NCI-H345 (cell line): ENCODE measurements at places on chromosomes 12 and 14.
A peak's percentile ranks its signal among the peaks of the same experiment; 100 is the strongest.

- DNase-seq: no peak
Observed at GRCh38 chr14:72457641-72458040, 436.3 kb downstream of the DPF3 start.

GRCh38 chr14:39302124-39302810, 68.6 kb downstream of the MIA2 start:
- no peak for DNase-seq

DNA sequence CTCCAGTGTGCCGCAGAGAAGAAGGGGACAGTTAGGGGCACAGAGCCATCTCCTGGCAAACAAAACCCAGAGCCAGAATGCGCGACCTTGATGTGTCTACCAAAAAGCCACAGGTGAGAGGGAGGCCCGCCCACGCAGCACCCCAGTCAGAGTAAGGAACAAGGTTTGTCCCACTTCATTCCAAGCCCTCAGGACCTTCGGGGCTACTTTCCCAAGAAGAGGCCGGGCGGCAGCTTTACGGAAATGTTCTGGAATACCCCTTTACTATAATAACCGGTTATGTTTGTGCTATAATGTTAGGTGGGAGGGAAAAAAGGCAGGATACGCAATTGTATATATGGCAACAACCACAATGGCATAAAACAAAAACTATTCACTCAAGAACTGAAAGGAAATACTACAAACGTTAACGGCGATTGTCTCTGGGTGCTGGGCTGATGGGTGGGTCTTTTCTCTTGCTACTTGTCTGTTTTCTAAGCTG, 12.3 kb downstream of the CCDC88C start:
- no peak for DNase-seq

GRCh38 chr12:39626033-39626814, 6.6 kb upstream of the ABCD2 start:
- DNase-seq: no peak

DNA sequence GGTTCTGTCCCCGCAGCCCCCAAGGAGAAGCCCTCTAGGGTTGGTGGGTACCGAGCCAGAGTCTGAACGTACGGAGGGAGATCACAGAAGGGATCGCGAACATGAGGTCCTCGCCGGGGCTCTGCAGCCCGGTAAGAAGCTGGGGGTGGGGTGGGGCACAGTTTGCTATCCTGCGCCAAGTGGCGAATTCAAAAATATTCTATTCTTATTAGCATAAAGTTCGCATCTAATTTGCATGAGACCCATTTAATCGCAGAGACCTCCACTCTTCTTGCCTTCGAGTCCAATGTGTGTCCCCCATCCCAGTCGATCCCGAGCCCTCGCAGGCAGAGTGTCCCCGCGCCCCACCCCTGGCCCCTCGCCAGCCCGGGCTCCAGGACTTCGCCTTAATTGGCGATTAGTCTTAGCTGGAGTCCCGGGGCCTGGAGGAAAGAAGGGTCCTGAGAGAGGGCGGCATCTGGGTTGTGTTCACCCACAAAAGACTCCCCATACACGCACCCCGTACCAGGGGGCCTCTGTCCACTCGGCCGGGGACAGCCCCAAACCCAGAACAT, 604 bp upstream of the ARHGEF25 start:
- no peak for DNase-seq

DNA sequence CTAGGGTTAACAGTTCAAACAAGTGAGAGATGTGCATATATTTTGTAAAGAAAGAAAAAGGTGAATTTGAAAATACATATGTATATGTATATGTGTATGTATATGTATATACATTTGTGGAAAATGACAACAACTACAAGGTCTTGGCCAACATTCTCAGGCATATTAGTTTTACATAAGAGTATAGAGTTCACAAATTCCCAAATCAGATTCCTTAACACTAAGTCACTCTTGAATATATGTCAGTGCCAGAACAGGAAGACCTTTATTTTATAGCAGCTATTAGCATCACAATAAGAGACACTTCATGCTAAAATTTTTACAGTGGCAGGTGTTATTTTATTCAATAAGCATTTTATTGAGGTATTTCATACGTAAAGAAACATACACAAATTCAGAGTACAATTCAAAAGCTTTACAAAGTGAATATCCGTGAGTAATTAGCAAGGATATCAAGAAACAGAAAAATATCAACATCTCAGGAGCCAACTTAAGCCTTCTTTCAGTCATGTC, 179.7 kb downstream of the SLC6A15 start:
- no peak for DNase-seq

DNA sequence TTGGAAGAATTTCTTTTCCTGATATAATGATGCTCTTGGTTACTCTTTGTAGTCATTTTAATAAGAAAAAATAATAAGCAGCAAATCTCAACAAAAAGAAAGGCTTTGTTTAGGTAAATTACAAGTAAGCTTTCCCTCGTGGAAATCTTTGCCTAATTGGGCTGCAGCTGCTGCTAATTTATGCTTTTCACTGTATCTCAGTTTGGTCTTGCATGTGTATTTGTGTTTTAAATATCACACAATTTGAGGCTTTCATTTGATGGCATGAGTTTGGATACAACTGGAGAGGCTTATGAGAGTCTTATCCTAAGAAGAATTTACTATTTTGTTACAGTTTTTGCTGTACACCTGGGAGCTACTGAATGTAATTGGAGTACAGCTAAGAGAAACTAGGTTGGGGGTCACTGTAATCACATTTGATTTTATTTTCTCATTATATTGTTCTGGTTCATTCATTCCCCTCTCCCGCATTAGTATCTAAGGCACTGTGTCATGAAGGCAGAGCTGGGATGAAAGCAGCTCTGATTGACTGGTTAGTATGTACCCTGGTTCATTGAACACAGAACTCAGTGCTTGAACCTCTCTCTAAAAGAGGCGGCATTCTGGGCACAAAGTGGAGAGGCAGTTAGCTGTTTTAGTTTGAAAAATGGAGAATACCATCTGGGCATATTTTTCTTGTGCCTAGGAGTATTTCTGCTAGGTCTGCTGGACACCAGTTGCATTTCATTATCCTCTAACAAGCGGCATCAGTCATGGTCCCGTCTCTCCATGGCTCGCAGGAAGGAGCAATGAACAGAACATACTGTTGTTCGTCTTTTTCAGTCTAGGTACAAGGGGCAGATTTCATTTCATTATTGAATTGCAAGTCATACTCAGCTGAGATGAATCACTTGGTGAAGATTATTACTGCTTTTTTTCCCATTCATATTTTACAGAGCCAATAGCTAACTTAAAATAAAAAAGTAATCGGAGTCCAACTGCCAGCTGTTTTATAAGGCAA, 118.0 kb upstream of the TMEM260 start:
- DNase-seq: no peak

DNA sequence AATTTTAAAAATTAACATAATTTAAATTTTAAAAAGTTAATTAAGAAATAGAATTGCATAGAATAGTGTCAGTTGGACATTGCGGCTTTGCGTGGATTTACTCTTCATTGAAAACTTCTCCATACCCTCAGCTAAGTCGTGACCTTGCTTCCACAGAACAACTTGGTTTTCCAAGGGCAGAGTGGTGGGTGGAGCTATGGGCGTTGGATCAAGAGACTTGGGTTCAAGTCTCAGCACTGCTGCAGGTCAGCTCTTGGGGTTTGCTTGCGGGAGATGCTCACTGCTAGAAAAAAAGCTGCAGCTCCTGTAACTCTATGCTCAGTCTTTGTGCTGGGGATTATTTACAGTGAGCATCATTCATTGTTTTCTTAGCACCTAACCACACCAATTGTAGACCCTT, 133.7 kb downstream of the PRIMA1 start:
- DNase-seq: no peak

DNA sequence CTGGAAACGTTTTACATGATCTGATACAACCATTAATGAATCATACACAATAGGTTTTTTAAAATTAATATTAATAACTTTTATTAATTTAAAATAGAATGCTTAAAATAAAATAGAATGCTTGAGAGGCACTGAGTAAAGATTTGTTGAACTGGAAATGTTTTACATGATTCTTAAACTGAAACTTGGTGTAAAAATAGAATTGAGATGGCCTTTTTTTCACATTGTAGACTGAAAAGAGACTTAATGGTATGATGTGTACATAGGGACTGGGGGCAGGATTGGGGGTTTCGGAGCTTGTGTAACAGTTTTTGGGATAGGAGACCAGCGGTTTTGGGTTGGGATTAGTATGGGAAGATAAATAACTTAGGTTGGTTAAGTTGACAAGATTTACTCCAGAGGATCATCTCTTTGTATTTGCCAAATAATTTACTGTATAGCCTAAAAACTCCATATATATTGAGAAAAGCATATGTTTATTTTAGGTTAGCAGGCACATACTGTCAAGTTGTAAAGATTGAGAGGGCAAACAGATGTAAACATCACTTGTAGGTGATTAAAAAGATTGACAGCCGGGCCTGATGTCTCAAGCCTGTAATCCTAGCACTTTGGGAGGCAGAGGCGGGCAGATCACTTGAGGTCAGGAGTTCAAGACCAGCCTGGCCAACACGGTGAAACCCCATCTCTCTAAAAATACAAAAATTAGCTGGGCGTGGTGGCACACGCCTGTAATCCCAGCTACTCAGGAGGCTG, 2.0 kb upstream of the ZNF410 start:
- DNase-seq: no peak

DNA sequence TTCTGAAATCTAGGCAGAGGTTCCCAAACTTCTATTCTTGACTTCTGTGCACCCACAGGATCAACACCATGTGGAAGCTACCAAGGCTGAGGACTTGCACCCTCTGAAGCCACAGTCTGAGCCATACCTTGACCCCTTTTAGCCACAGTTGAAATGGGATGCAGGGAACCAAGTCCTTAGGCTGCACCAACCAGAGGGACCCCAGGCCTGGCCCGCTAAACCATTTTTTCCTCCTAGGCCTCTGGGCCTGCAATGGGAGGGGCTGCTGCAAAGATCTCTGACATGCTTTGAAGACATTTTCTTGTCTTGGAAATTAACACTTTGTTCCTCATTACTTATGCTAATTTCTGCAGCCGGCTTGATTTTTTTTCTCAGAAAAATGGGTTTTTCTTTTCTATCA, 133.9 kb upstream of the TSPAN8 start:
- DNase-seq: no peak

- DNase-seq: no peak
Observed at GRCh38 chr14:67018720-67019119, 170.5 kb upstream of the GARIN2 start.

- no peak for DNase-seq
Observed at GRCh38 chr12:89645434-89645833, 63.2 kb downstream of the ATP2B1 start.

DNA sequence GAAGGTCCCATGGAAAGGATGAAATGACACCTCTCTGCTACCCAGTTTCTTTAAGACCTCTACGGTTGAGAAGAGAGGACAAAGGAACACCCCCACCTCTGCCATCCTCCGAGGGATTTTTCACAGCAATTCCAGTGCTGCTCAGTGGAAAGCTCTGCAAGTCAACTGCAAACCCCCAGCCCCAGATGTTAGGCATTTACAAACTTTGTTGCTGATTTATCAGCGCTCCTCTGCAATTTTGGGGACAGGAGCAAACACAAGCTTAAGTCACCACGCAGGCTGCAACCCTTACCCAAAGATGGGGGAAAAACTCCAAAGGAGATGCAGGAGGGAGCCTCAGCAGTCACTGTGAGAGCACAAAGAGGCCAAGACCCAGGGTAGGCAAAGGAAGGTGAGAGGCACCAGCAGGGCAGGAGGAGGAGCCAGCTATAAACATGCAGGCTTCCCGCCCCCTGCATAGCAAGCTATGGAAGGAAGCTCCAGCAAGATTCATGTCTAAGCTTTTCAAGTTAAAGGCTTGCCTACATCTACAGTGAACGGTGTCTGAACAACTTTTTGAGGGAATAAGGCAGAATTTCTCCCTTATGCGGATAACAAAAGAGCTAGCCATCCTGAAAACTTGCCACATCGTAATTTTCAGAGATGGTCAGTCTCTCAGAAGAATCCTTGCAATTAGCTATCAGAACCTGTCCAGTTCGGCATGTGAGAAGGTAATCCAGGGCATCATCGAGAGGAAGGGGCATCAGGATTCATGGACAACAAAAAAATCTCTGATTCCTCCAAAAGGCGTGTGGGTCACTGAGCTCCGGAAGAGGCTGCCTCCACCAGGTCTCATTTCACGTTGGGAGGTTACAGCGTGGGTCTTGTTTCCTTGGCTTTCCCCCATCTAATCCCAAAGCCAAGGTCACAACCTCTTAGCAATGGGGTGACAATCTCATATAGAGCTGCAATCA, 3.9 kb downstream of the CTDSP2 start:
- DNase-seq: no peak

DNA sequence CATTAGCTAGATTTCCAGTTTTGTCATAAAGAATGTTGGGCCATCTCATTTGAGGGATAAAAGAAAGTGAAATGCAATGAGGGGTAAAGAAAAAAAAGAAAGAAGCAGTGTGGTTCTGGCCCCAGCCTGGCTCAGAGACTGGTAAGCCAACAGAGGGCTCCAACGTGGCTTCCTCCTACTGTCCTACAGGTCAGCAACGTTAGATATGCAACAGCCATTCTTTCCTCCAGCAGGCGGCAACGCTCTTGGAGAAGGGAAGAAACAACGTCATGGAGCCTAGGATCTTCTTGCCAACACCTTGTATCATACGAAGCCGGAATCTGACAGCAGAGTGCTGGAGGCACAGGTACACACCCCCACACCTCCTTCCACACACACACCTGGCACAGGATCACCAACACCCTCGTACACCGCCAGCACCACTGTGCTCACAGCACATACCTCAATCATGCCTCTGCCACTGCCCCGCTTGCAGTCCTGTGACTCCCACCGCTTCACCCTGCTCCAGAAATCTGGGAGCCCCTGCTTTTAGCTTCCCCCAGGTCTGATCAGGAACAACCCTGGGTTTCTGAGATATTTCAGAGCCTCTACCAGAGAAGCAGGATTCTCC, 102.8 kb downstream of the RPAP3 start:
- no peak for DNase-seq

- DNase-seq: peak; percentile 70
Observed at GRCh38 chr12:16610001-16610585, 4.1 kb upstream of the LMO3 start.

- DNase-seq: no peak
Observed at GRCh38 chr12:73892201-73892600, 645.4 kb upstream of the ATXN7L3B start.

DNA sequence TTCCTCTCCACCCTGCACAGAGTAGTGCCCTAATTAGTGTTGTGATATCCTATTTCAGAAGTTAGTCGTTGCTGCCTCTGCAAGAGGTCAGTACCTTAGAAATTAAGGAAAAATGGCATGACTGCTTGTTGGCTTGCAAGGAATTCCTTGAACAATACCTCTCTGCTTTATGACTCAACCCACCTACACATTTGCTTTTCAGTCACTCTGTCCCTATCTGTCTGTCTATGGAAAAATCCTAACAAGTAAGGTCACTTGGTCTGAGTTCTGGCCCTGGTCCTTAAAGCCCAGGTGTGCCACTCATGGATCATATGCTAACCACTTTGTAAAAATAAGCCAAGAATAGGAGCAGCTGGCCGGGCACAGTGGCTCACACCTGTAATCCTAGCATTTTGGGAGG, 116.4 kb upstream of the ATF1 start:
- no peak for DNase-seq

DNA sequence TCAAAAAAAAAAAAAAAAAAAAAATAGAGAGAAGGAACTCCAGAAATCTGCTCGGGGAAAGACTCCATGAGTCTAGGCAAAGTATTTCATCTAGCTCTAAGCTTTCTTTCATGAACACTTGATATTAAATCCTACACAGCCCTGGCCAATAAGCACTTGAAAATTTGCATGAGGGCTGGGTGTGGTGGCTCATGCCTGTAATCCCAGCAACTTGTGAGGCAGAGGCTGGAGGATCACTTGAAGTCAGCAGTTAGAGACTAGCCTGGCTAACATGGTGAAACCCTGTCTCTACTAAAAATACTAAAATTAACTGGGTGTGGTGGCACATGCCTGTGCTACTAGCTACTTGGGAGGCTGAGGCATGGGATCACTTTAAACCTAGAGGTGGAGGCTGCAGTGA, 13.1 kb upstream of the METAP2 start:
- no peak for DNase-seq
